ENCODE measurements at places on chromosomes 12 and 14.
A peak's percentile ranks its signal among the peaks of the same experiment; 100 is the strongest.

DNA sequence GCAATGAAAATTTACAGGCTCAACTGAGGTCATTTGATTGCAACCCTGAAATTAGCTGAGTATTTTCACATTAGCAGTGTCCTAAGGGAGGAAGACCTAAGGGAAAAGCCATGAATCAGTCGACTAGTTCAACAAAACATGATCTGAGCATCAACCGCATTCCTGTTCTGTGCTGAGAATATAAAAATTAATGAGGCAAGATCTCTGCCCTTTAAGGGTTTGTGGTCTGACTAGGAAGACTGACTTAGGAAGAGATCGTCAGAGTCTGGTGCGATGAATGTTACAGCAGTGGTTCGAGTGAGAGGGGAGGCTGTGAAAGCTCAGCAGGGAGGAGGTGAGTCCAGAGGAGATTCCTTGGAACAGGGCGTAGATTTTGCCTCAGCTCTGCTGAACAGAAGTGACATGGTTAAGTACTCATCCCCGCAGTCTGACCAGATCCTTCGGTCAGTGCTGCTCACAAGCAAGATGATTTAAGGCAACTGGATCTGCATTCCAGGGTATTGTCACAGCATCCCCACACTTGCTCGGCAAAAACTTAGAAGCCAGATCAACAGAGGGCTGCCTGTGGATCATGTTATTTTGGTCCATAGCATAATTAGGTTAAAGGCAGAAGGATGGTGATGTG is 49.6 kb downstream of the BMAL2 start:
- no peak for DNase-seq

DNA sequence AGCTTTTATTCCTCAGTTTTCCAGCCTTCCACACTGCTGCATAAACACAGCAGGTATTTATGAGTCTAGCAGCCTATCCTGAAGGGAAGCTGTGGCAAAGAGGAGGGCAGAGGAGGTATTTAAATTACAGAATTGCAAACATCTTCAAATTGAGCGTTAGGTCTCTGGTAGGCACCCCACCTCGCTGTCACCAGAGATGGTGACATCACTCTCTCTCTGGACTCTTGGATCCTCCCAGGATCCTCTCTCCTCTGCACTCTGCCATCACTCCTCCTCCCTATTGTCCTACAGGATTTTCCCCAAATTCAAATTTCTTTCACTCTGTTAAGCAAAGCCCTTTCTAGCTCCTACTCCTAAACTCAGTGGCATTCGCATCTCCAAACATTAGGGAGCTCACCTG is 6.7 kb downstream of the PLEKHD1 start:
- DNase-seq = no peak

GRCh38 chr12:88400302-88400701 is 180.0 kb downstream of the KITLG start:
- no peak for DNase-seq

DNA sequence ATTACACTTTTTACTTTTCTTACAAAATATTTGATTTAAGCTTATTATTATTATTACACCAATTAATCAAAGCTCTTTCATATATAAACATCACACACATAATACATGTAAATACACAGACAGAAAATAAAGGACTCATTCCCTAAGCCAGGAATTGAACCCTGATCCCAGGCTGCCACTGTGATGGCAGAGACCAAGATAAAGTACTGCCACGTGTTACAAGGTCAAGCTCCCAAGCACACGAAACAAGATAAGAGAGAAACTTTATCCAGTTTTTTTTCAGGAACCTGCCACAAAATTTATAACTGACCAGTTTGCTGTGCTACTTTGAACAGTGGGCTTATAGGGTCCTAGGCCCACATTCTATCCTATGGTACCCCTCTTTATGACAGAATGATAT is 111.3 kb downstream of the EML1 start:
- no peak for DNase-seq

- DNase-seq = no peak
Observed at GRCh38 chr14:31986405-31986804, 90.7 kb upstream of the ARHGAP5 start.

- DNase-seq = no peak
Observed at GRCh38 chr12:110822821-110823415, 23.9 kb upstream of the CCDC63 start.

- DNase-seq = no peak
Observed at GRCh38 chr14:61099216-61099835, 118.3 kb downstream of the SLC38A6 start.

- no peak for DNase-seq
Observed at GRCh38 chr14:88630565-88630964, 67.7 kb downstream of the ZC3H14 start.

DNA sequence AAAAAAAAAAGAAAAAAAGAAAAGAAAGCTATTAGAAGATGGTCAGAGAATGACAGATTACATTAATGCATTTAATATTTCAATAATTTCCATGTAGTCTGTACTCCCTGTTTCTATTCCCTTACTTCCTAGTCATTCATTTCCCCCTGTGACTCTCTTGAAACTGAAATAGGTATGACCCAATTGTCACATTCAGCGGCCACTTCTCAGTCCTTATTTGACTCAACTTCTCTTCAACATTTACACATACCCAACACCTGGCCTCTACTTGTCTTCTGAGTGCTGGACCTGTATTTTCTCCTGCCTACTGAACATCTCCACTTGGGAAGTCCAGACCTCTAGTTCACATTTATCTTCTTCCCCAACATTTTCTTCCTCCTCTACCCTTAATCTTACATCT is 7.2 kb downstream of the EEA1 start:
- DNase-seq = no peak

- DNase-seq = no peak
Observed at GRCh38 chr14:105280525-105280924, 20.3 kb downstream of the BRF1 start.

- no peak for DNase-seq
Observed at GRCh38 chr12:124028555-124028925, 55.5 kb downstream of the ZNF664 start.

- no peak for DNase-seq
Observed at GRCh38 chr14:101178184-101179072, 274.9 kb upstream of the RTL1 start.

GRCh38 chr14:48970943-48971342 is 615.2 kb downstream of the RPS29 start:
- DNase-seq = no peak

GRCh38 chr12:61915420-61915819 is 344.8 kb upstream of the USP15 start:
- DNase-seq = peak; percentile 2

- DNase-seq = no peak
Observed at GRCh38 chr12:106085213-106085612, 53.5 kb downstream of the NUAK1 start.

GRCh38 chr14:99609245-99610170 is 5.5 kb upstream of the CCDC85C start:
- DNase-seq = no peak

DNA sequence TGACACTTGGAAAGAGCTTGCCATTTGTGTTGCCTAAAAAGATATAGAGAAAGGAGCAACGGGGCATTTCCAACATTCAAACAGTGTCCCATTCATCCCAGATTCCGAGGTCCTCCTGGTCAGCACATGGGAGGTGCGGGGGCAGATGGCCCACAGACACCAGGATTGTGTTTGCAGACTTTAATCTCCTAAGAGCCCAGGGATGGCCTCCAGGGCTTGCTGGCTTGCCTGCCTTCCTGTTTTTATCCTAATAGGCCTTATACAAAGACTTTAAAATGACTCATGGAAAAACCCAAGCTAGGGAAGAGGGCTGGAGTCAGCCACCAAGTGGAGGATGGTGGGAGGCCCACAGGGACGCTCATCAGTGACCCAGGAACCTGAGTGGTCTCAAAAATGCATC is 21.5 kb upstream of the FAM181A start:
- no peak for DNase-seq

DNA sequence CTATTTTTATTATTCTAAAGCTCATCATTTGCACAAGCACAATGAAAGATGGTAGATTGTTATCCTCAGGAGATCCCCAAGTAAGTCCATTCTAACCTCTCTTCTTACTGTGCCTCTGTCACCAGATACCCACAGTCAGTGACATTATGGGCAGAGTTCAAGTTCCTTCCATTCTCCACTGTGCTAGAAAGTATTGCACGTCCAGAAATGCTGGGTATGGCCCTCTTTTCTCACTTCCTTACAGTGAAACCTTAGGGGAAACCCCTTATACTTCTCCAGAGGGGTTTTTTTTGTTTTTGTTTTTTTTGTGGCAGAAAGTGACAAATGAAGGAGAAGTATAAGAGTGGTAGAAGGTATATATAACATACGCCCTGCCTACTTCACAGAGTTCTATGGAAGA is 102.9 kb downstream of the DIO2 start:
- DNase-seq = no peak

DNA sequence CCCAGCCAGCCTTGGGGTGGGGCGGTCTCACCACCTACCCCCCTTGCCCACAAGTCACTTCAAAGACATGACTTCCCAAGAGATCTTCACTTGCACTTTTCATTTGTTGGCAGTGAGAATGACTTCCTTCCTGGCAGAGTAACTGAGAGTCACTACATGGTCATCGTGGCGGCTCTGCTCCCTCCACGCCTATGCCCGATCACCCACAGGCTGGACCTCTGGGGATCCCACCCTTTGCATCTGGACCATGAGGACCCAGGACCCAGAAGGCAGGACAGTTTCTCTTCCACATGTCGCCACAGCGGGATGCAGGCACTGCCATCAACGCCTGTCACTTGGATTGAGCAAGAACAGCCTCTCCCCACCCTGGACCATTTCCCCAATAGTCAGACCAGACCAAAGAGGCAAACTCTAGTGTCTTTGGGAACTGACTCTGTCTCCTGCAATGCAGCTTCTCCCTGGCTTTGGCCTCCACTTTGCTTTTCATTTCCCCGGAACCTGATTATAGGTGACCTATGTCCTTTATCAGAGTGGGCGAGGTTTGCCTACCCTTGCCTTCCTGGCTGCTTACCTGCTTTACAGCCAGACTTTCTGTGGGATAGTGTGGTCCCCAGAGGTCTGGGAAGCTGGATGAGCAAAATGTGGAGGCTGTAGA is 3.6 kb downstream of the VDR start:
- no peak for DNase-seq

- no peak for DNase-seq
Observed at GRCh38 chr12:52313926-52314325, 7.3 kb downstream of the KRT83 start.

DNA sequence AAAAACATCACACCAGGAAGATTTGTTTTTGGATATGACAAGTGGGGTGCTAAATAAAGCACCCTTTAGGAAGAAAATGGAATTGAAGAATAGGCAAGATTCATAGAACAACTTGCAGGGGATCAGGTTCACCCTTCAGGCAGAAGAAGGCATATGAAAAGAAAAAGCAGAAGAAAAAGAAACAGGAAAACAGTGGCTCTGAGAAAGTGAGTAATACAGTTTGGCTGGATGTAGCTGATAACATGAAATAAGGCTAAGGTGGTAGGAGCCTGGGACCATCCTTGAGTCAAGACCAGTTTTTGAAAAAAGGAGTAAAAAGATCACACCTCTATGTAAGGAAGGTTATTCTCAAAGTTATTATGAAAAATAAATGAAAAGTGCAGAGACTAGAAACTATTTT is 42.4 kb downstream of the TRIP11 start:
- no peak for DNase-seq

DNA sequence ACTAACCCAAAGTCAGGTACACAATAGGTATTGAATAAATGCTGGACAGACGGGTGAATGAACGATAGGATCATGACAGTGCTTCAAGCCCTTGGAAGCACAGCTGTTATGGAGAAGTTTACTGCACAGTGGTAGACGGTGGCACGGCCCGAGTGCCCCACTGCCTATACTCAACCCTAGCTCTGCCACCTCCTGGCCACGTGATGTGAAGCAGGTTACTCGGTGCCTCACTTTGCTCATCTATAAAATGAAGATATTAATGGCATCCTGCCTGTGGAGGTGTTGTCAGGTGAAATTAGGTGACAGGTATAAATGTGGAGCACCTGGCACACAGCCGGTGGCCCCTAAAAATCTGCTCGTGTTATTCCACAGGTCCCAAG is 5.8 kb downstream of the ASB2 start:
- peak; percentile 81 for DNase-seq

- no peak for DNase-seq
Observed at GRCh38 chr14:103127356-103127755, 4.1 kb downstream of the TNFAIP2 start.

- DNase-seq = no peak
Observed at GRCh38 chr12:92951006-92951405, 21.9 kb upstream of the EEA1 start.

DNA sequence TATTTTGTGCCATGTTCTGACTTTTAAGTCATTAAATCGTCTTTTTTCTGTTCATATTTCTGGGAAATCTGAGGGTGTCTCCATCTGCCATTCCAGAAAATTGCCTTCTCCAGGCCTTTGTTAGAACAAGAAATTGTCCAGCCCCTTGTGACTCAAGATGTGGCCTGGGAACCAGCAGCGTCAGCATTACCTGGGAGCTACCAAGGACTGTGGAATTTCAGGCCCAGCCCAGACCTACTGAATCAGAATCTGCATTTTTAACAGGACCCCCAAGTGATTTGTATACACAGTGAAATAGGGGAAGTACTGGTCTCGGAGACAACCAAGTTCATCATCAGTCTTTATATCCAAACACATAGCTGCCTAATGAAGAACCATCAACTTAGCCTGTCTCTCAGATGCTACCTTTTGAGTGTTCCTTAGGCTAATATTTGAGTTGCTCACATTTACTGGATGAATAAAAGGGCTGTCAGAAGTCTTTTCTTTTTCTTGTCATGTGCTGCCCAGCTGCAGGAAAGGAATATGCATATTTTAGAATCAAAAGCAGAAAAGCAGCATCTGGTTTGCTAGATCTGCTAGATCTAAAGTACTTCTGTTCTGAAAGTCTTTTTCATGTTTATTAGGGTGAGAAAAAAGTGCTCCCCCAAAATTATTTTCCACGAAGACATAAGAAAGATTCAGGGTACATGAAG is 21.2 kb downstream of the GPHB5 start:
- no peak for DNase-seq

- no peak for DNase-seq
Observed at GRCh38 chr12:120733574-120733973, 7.9 kb downstream of the ACADS start.

DNA sequence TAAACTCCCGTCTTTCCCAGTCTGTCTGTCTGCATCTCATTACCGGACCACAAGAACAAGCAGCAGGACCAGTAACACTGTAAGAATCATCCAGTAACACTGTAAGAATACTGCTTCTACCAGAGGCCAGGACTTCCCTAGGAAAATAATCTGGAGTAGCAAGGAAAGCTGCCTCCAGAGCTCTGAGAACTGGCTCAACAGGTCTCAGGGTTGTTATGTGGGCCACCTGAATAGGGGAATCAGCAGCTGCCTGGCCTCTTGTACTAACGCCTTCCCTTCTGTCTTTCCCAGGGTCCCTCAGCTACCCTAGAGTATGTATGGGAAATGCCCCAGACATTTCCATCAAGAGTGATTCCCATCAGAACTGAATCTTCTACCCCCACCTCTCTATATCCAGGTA is 954 bp upstream of the SLC39A2 start:
- no peak for DNase-seq

DNA sequence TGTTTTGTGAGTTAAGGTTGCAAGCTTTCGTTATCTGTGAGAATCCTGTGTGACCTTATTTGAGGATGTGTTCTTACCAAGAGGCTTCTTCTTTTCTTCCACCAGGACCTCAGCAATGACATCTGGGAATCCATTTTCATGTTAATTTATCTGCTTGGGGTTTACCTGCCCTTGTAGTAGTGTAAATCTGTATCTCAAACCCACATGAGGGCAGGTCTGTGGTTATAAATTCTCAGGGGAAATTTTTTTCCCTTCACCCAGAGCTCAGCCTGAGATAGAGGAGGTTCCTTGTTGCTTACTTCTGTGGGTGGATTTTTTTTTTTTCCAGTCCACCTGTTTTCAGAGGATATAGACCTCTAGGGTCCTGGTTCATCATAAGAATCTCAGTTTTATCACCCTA is 70.8 kb downstream of the AKAP6 start:
- DNase-seq = no peak
